Fibroblast of the aortic adventitia (primary cell): ENCODE measurements at places on chromosomes 2 and 18. TPM values are rescaled to one million over a fixed set of nuclear protein-coding genes. Genes with fewer than 3 reads are reported as not detected.

Gene ATF2
- 68.1 and 98.2 TPM in 2 replicates for total RNA-seq

Gene TXNDC2
- 0.16 and 0.27 TPM in 2 replicates for total RNA-seq

DNA sequence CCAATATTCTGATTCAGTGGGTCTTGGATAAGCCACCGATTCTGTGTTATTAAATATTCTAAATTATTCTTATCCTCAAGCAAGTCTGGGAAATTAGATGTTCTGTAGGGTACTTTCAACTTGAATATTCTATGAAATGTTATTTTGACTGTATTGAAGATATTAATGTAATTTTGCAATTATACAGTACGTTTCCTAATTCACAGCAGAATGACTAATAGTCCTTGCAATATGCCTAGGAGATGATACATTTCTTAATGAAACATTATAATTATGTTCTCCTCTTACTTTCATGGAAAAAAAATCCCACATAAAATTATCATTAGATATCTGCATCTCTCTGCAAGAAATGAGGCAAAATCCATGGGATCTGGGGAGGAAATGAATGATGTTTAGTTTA, 46.2 kb upstream of the PLA2R1 start:
- DNase-seq: no peak

DNA sequence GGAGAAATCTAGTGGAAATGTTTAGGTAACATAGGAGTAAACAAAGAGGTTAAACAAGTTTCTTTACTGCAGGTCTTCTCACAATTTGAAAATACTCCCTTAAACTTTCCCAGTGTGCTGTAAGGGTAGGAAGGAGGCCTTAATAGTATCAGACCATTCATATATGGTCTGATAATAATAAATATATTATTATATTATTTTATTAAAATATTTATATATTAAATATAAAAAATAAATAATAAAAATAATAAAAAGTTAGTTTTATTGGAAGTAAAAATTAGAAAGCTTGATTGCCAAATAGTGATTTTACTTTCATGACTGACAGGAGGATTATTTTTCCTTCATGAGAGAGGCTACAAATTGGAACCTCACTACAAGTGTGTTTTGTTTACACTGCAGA, 7.1 kb downstream of the NOSTRIN start:
- no peak for DNase-seq

DNA sequence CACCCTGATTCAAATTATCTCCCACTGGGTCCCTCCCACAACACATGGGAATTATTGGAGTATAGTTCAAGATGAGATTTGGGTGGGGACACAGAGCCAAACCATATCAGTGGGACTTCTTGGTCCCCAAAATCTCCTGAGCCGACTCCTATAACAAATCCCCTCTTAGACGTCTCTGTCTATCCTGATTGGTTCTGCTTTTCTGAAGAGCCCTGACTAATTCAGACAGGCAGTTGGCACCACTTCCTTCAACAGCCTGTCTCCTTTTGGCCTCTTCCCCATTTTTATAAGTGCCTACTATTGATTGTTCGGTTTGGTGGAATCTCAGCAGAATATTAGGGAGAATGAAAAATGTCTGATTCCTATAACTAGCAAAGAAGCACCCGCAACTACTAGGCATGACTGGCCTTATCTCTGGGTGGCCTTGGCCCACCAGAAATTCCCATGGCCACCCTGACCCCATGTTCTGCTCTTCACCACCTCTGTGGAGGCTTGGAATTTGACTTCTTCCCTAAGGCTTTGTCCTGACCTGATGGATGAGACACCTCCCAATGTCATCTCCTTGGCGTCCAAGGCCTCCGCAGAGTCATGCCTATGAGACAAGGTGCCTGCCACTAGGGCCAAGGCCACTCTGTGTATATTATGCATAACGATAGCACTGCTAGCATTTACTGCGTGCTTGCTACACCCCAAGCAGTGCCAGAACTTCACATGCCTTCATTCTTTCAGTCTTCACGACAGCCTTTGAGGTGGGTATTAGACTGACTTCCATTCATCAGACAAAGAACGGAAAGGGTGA, 218.9 kb upstream of the COPS8 start:
- no peak for DNase-seq

DNA sequence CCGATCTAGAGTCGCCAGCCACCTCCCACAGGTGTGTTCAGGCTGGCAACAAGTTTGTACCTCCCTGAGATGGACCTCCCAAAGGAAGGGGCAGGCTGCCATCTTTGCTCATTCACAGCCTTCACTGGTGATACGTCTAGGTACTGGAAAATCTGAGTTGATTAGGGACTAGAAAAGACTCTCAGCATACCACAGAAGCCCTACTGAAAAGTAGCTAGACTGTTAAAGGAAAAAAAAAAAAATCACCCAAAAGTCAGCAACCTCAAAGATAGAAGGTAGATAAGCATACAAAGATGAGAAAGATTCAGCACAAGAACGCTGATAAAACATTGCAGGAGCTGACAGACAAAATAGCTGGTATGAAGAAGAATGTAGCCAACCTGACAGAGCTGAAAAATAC, 128.6 kb upstream of the WDR75 start:
- no peak for DNase-seq

- no peak for DNase-seq
Measured at GRCh38 chr2:17648581-17648980, 105.0 kb downstream of the SMC6 start.

GRCh38 chr18:58993260-58993659, 128.6 kb downstream of the ZNF532 start:
- peak; percentile 94 for DNase-seq

DNA sequence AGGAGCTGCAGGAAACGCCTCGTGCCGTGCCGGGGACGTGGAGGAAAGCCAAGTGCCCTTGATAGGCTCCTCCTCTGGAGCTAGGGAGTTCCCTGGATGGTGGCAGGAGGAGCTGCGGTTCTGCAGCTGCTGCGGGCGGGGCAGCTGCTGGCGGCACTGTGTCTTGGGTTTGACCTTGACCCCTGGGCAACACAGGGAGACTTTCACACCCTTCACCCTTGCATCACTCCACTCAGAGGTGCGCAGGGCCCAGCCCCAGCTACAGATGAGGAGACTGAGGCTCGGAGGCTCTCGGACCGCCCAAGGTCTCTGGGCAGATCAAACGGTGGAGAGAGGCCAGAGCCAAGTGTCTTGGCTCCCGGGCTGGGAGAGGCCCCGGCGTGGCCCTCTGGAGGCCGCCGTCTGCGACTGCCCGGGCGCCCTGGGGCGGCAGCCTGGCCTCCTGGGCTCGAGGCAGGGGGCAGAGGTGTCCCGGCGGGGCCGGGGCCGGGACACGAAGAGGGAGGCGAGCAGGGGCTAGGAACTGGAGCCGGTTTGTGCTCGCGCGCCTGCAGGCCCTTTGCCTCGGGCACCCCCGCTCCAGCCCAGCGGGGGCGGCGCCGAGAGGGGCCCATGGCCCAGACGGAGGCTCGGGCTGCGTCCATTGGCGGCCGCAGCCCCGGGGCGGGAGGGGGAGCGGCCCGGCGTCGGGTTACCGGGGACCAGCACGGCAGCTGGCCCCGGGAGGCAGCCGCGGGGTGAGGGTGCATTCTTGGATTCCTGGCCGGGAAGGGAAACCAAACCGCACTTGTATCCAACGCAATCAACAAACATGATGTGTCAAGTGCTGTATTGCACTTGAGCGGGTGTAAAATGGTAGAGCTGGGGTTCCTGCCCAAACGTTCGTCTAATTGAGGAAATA, 129.6 kb upstream of the SLC1A4 start:
- peak; percentile 94 for DNase-seq

Gene OSBPL1A
- total RNA-seq: 80.4 and 93.9 TPM in 2 replicates

DNA sequence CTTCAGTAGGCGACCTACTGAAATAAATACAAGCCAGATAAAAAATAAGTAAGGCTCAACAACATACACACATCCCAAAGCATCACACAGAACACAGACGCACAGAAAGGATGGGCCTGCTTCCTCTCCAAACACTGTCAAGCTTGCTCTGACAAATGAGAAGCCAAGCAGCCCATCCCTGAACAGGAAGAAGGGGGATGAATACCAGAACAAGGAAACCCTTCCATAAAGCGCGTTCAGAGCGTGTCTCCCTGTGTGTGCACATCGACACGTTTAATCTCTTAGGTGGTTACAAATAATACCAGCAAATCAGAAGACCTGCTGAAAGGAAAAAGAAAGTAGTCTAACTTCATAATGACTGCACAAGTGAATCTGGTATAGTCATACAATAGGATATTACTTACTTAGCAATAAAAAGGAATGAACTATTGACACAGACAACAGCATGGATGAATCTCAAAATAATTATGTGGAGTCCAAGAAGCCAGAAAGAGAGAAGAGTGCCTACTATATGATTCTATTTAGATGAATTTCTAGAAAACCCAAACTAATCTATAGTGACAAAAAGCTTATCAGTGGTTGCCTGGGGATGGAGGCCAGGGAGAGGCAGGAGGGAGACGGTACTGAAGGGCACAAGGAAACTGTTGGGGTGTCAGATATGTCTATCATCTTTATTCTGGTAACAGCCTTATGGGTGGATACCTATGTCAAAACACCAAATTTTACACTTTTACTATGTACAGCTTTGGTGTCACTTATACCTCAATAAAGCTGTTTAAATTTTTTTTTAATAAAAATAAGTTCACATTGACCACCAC, 26.8 kb downstream of the MBOAT2 start:
- peak; percentile 40 for DNase-seq

DNA sequence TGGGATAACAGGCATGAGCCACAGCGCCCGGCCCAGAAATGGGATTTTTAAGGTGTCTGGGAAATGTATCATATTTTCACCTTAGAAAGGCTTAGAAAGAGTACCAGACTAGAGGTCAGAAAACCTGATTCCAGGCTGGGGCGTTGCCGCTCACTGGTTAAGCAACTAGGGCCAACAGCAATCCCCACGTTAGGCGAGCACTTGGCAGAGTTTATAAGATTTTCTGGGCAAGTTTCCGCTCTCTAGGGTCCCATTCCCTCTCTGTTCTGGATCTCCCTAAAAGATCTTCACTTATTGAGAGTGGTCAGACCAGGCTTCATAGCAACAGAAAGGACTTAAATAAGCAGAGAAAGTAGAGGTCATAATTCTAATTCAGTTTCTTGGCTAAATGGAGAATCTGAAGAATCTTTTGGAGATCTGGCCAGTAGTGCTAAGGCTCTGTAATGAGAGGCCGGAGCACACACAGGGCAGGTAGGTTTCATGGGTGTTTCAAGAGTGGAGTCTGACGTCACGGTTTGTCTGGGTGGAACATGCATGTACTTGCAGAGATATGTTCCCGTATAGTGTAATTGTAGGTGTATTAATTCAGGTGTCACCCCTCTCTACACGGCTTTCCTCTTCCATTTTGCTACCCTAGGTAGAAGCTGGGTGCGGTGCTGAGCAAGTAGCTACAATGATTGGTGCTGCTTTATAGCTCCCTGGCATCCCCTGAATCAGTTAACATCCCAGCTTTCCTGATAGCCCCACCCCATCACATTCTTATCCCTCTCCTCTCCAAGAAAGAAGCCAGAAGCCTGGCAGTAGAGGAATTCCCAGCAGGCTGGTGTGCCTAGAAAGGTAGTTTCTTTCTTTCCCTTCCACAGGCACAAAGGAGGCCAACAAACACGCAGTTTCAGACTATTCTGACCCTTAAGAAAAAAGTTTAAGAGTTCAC, 4.4 kb upstream of the SMAD7 start:
- DNase-seq: peak; percentile 73

- no peak for DNase-seq
Measured at GRCh38 chr18:12645254-12645653, 12.7 kb downstream of the SPIRE1 start.

Gene FEZ2
- total RNA-seq: 62.8 and 93.5 TPM in 2 replicates

- DNase-seq: no peak
Measured at GRCh38 chr2:96985181-96985945, 1.0 kb downstream of the FAM178B start.

DNA sequence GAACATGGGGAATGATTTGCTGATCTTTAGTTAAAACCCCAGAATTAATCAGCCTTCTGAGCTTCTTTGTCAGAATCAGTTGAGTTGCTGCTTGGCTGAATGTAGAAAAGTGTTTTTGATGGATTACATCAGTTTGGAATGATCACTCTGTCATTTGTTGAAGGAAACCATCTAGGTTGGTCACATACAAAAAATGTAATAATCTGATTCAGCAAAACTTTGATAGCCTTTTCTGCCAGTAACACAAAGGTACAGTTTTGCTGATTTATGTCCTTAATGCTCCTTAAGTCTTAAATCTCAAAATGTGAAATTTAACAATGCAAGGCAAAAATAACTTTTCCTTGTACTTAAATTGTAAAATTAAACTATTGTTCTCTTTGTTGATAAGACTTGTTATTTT, 74.3 kb downstream of the GALNT13 start:
- no peak for DNase-seq

Gene CDK15
- 4.5 and 7.0 TPM in 2 replicates for total RNA-seq

Gene DQX1
- total RNA-seq: 0.27 TPM in 1 of 2 replicates, not detected in the other

Gene AGXT
- not detected in 2 replicates for total RNA-seq

DNA sequence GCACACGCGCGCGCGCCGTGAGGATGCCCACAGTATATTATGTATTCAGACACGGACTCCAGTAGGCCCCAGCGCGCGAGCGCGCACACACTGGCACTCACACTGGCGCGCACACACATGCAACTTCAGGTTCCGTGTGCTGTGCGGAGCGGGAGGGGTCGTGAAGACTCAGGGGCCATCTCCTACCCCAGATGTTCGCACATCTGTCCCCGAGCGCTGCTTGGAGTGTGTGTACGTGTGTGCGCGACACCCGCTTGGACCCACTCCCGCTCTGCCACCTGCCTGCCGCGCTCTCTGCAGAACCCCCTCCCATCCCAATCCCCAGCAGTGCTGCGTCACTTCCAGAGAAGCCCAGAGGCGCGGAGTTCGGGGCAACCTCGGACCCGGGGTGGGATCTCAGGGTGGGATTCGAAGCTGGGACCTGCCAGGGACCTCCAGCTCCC, 2.6 kb downstream of the NRP2 start:
- DNase-seq: no peak

Gene C2orf81
- 1.9 and 2.8 TPM in 2 replicates for total RNA-seq

Gene BZW1
- 931 and 1,135 TPM in 2 replicates for total RNA-seq

DNA sequence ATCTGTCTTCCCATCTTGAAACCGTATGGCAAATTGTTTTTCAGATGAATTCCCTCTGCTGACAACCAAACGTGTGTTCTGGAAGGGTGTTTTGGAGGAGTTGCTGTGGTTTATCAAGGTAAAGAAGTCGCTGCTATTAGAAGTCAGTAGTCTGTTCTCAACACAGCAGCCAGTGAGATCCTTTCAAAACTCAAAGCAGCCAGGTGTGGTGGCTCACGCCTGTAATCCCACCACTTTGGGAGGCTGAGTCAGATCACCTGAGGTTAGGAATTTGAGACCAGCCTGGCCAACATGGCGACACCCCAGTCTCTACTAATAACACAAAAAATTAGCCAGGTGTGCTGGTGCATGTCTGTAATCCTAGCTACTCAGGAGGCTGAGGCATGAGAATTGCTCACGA, 2.1 kb downstream of the TYMS start:
- DNase-seq: no peak

Gene KHK
- 1.7 and 2.3 TPM in 2 replicates for total RNA-seq
